ENCODE measurements at places on chromosomes 11 and 22.

DNA sequence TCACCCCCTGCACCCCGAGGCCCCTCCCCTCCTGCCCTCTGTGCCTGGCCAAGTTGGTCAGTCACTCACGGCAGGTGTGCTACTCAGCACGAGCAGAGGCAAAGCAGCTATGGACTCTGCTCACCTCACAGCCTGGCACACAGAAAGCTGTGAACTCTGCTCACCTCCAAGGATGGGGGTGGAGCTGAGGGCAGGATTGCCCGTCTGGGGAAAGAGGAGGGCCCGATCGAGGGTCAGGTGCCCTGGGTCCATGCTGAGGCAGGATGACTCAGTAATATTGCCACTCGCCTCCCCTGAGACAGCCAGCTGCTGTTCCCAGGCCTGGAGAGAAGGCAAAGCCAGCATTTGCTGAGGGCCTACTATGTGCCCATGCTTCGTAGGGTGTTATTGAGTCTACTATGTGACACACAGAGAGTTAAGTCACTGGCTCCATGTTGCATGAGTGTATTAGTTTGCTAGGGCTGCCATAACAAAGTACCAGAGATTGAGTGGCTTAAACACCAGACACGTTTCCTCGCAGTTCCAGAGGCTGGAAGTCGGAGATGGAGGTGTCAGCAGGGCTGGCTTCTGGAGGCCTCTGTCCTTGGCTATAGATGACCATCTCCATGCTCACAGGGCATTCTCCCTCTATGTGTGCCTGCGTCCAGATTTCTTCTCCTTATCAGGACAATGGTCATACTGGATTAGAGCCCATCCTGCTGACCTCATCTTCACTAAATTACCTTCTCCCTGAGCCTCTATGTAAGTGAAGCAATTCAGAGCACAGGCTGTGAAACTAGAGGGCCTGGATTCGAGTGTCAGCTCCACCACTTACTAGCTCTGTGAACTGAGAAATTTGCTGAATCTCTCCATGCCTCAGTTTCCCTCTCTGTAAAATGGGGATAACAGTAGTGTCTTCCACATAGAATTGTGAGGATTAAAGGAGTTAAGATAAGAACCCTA lies 13.2 kb upstream of the TSKU start:
- DNase-seq: no peak

DNA sequence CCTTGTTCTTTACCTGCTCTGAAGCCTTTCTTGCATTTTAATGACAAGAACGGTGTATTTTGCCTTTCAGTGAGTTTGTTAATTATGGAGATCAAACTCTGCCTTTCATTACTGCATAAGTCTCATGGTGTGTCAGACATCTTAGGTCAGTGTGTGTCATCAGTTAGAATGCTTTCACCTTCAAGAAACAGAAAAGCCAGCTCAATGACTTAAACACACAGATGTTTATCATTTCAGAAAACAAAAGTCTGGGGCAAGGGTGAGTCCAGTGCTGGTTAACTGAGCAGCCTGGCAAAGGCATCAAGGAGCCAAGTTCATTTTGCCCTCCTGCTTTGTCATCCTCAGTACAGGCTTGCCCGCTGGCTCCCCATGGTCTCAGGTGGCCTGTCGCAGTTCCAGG lies 54.5 kb downstream of the PACS1 start:
- no peak for DNase-seq

DNA sequence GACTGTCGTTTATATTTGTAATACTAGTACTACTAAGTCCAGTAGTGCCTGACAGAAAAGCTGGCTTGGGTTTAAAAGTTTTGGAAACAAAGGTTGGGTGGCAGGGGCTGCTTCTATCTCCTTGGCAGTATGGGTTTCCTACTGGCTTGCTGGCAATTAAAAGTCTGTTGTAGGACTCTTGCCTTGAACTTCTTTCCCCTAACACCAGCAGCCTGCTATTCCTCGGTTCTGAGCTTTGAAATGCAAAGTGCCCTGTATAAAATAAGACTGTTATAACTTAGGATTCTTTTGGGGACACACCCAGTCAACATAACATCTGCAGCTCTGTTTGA lies 1.3 kb downstream of the RNF169 start:
- DNase-seq: no peak

GRCh38 chr11:92224054-92224406 lies 588 bp upstream of the FAT3 start:
- DNase-seq: no peak

GRCh38 chr11:73262851-73263495 lies 9.2 kb upstream of the P2RY6 start:
- DNase-seq: no peak

DNA sequence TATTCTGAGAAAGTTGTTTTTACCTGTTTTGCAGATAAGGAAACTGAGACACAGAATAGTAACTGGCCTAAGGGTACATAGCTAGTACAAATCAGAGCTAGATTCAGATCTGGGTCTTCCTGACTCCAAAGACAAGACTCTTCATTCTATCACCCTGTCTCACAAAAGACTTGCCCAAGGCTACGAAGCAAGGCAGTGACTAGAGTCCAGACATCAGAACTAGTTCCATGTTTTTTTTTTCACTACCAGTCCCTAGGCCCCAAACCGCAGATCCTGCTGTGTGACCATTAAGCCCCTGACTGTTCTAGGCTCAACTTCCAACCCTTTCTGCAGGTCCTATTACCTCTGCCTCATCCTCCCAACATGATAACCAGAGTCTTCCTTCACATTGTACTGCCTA lies 1.5 kb downstream of the BACE1-AS start:
- no peak for DNase-seq

DNA sequence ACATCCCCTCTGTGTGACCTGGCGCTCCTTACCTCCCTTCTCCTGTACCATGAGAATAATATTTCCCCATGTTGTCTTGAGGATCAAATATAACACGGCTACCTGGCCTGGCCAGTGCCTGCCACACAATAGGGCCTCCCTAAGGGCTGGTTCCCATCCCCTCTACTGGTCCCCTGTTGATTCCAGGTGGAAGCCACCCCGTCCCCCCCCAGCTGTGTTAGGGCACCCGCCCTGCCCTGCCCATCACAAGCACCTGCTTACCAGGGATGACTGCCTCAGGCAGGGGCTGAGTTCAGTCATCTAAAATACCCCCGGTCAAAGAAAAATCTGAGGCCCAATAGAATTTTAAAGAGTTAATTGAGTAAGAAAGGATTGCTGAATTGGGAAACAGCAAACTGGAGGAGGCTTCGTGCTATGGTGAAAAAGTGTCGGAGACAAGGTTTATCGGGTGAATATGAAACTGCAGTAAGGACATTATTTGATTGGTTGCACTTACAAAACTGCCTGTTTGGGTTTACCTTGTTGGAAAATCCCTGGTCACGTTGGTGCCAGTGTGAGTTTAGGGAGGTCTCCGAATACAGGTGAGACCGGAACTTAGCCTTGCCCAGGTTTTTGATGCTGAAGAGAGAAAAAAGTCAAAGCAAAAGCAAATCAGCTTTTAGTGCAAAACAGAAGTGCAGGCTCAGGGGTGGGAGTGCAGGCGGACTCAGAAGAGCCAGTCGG lies 5.2 kb downstream of the APOL1 start:
- DNase-seq: no peak

DNA sequence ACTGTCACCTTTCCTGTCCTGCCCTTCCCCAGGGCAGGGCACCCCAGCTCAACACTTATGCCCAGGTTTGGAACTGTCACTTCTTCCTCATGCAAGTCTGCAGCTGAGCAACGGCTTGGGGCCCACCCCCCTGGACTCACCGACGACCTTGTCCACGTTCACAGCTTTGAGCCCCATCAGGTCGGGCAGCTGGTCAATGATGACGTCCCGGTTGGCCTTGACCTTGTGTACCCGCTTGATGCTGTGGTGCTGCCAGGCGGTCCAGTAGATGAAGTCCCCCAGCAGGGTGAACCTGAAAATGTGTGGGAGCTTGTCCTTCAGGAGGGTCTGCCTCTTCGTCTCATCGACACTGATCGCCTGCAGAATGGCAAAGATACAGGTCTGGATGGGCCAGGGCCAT lies 135.0 kb downstream of the CRYBB2 start:
- DNase-seq: no peak

DNA sequence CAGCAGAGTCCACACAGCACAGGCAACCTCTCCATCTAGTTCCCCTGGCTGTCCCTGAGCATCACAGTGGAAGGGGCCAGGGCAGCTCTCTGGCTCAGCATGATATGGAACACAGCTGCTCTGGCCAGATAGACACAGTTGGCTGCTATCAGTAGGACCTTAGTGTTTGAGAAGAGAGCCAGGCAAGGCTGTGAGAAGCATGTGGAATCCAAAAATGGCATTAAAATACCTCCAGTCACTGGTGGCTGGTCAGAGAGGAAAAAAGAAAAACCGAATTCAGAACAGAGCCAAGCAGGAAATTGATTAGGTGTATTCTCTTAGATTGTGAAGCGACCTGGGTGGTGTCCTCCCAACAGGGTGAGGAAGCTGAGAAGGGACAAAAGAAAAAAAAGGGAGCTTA lies 27.9 kb downstream of the SERPINH1 start:
- no peak for DNase-seq

GRCh38 chr11:65918211-65919140 lies at the start of gene C11orf68:
TSS of gene C11orf68 (minus strand) at chr11:65919062. CDS start at chr11:65919031, 31 bp downstream.
- DNase-seq: no peak

GRCh38 chr11:8807544-8808225 lies 103.3 kb upstream of the AKIP1 start:
- DNase-seq: no peak

DNA sequence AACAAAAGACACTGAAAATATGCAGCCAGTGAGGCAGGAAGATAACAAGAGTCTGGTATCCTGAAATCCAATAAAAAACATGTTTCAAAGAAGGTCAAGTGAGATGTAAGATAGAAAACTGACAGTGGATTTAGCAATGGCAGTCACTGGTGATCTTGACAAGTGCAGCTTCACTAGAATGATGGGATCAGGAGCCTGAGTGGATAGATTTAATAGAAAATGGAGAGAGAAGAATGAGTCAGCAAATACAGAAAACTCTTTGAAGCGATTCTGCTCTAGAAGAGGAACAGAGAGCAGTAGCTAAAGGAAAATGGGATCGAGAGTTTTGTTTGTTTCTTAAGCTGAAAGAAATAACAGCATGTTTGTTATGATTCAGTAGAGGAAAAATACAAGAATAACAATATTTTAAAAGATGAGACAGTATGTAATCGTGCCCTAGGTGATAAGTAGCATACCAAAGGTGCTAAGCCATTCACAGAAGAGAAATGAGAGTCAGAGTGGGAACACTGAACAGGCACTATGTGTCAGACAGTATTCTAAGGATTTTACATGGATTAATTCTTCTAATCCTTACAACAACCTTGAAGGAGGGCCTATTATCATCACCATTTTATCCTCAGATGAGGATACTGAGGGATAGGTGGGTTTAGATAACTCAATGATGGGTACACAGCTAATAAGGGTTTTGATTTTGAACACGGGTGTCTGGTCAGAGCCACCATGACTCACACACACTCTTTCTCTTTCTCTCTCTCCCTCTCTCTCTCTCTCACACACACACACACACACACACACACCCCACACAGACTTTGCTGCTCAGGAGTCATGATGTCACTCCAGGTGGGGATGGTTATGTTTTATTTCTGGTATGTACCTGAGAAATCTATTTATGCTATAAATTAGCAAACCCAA lies 36.3 kb downstream of the MRE11 start:
- no peak for DNase-seq

- DNase-seq: no peak
These were observed 7.0 kb upstream of the ZNF74 start for GRCh38 chr22:20386972-20387371.

DNA sequence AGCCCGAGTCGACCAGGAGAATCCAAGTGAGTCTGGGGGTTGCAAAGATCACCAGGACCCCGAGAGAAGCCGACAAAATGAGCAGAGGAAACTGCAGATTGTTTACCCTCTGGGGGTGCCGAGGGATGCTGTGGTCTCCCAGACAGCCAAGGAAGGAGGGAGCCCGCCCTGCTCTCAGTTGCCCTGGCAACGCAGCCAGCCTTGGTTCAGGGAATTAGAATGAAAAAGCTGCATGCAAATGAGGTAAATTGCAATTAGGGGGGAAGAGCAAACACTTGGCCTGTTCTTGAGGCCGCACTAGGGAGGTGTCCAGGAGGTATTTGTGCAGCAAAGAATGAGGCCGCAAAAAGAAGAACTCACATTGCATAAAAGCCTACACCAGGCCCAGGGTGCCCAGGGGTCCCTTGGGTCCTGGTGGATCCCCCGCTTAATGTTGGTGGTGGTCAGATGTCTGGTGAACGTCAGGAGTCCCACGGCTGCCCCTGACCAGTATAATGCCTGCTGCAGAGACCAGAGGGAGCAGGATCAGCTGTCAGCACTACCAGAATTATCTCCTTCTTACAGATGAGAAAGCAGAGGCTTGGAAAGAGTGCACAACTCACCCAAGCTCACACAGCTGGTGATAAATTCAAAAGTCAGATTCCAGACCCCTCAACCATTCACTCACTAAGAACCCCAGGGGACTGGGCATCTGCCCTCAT lies 40.3 kb upstream of the ATXN10 start:
- no peak for DNase-seq

DNA sequence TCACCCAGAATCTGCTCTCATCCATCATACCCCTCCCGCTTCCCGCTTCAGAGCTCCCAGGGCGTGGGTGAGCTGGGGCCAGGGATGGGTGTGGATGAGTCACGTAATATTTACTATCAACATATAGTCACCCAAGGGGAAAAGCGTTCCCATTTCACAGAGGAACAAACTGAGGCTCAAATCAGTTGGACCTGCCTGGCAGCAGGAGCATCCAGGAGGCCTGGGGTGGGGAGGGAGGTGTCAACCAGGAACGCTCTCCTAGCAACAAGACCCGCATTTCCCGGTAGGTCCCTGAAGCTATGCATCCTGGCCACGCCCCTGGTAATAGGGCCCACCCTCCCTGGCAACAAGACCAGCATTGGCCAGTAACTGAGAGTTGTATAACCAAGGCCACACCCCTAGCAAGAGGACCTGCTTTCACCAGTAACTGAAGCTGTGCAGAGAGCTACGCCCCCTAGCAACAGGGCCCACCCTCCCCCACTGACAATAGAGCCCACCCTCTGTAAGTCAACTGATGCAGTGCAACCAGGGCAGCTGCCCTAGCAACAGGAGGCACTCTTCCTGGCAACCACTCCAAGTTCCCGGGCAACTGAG lies 32.7 kb upstream of the TXNRD2 start:
- no peak for DNase-seq

GRCh38 chr22:50489363-50490243 lies 2.9 kb downstream of the MIOX start:
- DNase-seq: no peak

DNA sequence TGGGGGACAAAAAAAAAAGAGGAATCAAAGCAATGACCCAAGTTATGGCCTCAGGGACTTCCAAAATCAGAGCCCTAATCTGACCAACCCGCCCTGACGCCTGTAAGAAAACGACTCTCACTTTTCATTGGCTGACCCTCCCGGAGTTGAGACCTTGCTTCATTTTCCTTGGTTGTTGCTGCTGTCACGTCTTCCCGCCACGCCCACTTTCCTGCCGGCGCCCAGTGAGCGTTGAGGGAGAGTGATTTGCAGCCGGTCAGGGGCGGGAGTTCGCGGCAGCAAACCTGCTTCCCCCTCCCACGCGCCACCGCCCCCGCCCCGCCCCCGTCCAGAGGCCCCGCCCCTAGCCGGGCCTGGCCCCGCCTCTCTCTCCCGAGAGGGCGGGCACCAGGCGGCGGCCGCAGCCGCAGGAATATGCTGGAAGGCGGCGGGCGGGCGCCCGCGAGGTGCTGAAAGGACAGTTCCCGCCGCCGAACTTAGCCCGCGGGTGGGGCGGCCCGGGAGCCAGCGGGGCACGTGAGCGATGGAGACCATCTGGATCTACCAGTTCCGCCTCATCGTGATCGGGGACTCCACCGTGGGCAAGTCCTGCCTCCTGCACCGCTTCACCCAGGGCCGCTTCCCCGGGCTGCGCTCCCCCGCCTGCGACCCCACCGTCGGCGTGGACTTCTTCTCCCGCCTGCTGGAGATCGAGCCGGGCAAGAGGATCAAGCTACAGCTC lies at the start of gene RAB39A:
TSS of gene RAB39A (plus strand) at position 403 of the 721 bp plus-strand sequence. CDS start at position 524, 121 bp downstream.
- no peak for DNase-seq

- DNase-seq: no peak
These were observed 73.2 kb downstream of the GGTLC2 start for GRCh38 chr22:22717664-22718063.
